Amniotic epithelial cell (primary cell): ENCODE measurements at places on chromosomes 4 and X.
A peak's percentile ranks its signal among the peaks of the same experiment; 100 is the strongest.

DNA sequence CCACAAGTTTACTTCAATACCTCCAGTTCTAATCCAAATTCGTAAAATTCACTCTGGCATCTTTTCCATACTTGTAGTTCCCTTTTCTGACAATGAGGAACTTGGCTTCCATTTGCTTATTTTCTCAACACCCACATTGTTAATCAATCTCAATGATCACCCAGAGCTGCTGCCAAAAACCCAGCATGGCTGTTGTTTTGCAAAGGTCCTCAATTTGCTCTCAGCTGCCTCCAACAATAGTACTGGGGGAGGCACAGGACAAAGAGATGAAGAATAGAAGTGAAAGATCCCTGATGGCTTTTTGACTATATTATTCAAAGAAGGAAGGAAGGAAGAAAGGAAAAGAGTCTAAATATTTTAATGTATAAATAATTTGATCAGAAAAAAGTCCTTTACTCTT lies 847.8 kb downstream of the RAPGEF2 start:
- no peak for DNase-seq

DNA sequence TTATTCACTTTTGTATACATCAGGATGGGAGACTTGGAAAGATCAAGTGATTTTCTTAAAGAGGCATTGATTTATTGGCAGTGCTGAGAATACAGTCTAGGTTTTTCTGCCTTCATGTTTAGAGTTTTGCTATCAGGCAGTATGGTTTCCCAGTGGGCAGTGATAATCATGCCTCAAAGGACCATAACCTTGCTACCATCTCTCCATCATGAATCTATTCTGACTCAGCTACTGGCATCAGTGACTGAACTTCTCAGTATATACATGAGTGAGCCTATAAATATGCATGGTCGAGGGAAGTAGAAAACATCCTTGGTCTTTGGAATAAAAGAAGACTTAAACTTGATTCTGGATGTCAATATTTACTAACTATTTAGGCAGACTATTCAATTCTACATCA lies 562.0 kb upstream of the AADAT start:
- DNase-seq: peak; percentile 73

- DNase-seq: no peak
Observed at GRCh38 chr4:93870876-93871458, 42.4 kb downstream of the ATOH1 start.

- no peak for DNase-seq
Observed at GRCh38 chrX:154382483-154383069, 3.5 kb downstream of the EMD start.

DNA sequence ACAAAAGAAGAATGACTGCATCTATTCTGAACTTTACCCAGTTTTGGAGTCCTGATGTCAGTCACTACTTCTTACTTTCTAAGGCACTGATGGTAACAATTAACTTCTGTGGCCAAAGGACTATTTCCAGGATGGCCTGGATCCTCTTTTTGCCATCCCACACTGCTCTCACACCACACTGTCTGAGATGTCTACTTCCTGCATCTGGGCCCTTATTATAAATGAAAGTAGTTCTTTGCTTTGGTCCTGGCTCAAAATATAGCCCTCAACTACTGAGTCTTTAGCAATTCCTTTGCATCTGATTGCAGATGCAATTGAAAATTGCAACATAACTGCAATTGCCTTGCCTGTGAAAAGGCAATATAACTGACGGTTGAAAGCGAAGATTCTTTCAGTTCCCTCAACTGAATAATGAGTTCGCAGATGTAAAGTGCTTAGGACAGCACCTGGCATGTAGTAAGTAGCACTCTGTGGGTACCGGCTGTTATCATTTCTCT lies 44.2 kb downstream of the COQ2 start:
- no peak for DNase-seq

- DNase-seq: no peak
Observed at GRCh38 chr4:39976945-39977488, 694 bp downstream of the PDS5A start.

DNA sequence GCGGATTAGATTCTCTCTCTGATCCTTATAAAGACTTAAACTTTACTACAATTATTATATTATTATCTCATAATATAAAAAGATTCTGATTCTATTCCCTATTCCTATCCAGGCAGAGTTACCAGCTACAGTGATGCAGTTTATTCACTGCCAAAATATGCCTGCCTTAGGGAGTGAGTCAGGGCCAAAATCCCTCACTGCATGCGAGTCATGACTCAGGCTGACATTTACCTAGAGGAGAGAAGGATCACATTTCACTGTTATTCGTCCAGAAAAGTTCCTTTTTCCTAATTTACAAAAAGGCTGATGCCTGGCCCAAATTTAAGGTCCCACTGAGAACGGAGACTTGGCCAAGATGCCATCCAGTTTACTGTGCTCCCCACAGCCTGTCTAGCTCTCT lies 168.5 kb upstream of the LDB2 start:
- DNase-seq: peak; percentile 42

GRCh38 chr4:152077582-152077981 lies 316.8 kb upstream of the GATB start:
- DNase-seq: no peak

- DNase-seq: no peak
Observed at GRCh38 chrX:133749951-133750350, 235.4 kb downstream of the GPC3 start.

DNA sequence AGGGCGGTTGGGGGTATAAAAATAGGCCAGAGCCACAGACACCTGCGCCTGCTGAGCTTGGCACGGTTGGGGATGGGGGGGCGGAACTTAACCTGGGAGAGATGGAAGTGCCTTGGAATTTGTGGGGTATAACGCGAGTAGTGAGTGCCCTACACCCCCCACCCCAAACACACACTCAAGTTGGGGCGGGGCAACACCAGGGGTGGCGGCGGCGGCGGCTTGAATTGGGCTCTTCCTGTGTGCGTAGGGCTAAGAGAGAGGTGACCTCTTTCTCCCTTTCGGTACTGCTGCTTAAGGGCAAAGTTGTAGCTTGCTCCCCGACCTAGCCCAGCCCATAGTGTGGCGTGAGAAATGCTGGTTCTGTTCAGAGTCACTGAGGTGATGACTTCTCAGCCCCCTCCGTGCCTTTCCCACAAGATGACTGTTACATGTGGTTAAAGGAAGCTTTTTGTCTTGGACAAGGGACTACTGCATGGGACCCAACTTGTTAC lies 839 bp downstream of the STK26 start:
- no peak for DNase-seq

GRCh38 chr4:142404191-142404611 lies 441.9 kb downstream of the INPP4B start:
- peak; percentile 58 for DNase-seq

DNA sequence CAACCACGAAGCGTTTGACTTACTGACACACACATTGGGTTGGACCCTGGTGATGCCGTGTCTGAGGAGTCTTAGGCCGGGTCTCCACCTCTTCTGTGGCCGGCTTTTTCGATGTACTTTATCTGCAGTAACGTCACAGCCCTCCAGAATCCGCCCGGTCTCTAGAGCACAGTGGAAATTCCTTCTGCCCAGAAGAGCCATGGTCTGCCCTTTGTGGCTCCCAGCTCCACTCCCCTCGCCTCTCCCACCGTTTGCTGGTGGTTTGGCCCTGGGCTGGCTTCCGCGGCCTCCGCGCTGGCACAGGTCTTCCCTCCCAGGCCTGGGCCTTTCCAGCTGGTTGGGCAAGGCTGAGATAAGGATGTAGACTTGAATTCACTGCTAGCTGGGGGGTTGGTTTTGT lies 4.3 kb downstream of the MAEA start:
- DNase-seq: peak; percentile 88

DNA sequence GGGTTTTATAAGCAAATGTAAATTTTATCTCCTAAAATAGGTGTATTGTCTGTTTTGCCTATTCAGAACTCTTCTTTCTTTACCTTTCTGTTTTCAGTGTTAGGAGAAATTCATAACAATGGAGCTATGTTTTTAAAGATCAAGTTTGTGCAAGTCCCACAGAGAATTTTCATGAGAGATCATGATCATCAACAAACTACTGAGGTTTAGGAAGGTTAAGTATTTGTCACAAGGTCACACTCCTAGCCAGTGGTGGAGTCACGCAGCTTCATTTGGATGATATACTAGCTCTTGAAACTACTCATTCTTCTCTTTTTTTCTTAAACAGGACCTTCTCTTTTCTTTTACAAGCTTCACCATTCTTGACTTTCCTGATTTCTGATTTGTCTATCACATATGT lies 892.6 kb upstream of the FRG1 start:
- DNase-seq: no peak

- DNase-seq: no peak
Observed at GRCh38 chr4:144289667-144290428, 149.3 kb upstream of the GYPA start.

DNA sequence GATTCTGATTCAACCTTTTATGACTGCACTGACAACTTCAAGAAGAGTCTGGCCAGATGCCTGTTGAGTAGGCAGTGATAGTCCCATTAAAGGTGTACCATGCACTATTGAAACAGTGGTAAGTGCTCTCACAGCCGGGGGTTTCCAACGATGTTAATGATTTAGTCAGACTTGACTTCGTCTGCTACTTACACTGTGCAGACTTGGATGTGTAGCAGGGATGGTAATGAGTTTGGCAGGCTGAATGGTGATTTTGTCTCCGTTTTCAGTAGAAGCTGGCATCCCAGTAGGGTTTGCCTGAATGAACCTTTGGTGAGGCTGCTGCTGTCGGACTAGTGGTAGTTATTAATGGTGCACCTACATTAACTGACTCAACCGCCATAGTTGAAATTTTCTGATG lies 52.0 kb upstream of the TMSB15B start:
- DNase-seq: no peak

DNA sequence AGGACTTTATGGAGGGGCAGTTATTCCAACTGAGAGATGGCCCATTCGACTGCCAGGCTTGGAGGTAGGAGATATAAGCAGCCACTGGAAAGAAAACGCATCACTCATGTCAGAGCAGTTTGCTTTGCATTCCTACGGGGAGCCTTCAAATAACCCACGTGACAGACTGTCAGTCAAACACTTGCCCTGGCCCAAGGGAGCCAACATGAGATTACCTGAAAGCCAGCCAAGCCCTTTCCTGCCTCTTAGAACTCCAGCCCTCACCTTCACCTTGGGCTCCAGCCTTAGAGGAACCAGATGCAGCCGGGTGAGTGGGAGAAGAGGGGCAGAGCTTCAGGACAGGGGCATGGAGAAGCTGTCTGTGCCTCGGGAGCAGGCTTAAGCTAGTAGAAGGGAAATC lies 95.3 kb upstream of the CXCL13 start:
- DNase-seq: no peak

- DNase-seq: no peak
Observed at GRCh38 chr4:75973766-75974165, 17.0 kb downstream of the SDAD1 start.

DNA sequence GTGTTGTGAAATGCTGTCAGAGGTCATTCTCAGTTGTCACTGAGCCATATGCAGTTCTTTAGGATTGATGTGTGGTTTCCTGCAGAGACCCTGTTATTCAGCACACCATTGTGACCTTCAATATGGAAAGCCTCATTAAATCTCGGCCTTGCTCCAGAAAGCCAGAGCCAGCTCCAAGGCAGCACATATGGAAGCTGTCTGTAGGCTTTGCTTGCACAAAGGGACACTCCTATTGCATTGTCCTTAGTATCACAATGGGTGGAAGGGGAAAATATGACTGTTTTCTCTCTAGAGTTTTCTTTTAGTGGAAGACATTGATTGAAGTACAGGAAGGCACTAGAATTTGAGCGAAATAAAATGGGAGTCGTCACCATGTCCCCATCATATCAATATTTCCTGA lies 179.0 kb downstream of the CEP135 start:
- DNase-seq: no peak

DNA sequence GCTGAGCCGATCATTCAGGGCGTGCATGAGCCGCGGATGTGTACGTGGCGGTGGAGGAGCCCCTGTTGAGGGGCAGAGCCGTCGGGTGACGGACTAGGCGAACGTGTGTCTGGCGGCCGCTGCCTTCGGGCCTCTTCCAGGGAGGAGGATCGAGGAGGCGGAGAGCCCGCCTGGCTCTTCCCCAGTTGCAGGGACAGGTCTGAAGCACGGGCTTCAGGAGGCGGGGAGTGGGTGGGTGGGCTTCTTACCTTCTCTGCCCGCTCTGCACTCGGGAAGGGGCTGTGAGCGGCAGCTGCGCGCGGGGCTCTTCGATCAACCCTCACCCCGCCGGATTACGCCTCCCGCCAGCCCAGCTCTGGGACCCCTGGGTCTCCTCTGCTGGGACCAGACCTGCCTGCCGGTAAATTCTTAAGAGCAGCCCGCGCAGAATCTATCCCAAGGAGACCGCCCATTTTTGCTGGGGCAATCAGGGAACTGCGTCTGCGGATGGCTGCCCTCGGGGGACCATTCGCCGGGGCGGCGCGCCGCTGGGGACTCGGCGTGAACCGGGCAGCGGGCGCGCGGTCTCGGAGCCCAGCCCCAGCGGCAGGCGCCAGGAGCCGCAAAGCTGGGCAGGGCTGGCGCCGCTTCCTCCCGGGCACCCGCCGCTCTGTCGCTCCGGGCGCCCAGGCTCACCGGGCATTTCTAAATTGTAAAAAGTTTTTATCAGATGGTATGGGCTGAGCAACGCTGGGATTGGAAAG lies 4.9 kb downstream of the PLAC8 start:
- no peak for DNase-seq

DNA sequence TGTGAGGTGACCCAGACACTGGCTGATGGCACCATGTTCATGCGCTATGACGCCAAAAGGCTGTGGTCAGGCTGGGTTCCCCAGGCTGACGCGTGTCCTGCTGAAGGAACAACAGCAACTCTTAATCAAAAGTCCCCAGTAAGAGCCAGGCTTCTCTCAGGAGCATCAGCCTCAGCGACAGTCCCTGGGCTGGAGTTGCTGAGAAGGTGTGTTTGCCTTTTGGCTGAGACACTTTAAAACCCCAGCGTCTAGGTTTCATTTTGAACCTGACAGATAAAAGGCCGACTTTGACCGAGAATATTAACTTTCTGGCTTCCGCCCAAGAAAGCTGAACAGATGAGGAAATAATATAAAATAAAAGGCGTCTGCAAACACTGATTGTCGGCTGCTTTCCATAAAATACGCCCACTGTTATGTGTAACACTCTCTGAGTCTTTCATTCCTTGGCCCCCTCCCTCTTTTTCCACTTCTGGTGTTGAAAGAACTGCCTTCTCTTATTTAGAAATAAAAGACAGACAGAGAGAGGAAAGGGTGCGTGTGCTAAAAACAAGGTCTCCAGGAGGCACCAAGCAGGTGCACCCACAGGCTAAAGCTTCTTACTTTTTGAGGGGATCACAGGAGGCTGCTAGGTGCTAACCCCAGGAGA lies 373.6 kb downstream of the MID1IP1 start:
- DNase-seq: no peak

GRCh38 chr4:81905971-81906370 lies 434.3 kb upstream of the RASGEF1B start:
- no peak for DNase-seq
